ENCODE measurements at places on chromosomes 7 and 10. TPM values are rescaled to one million over a fixed set of nuclear protein-coding genes. Genes with fewer than 3 reads are reported as not detected.
A peak's percentile ranks its signal among the peaks of the same experiment; 100 is the strongest.

DNA sequence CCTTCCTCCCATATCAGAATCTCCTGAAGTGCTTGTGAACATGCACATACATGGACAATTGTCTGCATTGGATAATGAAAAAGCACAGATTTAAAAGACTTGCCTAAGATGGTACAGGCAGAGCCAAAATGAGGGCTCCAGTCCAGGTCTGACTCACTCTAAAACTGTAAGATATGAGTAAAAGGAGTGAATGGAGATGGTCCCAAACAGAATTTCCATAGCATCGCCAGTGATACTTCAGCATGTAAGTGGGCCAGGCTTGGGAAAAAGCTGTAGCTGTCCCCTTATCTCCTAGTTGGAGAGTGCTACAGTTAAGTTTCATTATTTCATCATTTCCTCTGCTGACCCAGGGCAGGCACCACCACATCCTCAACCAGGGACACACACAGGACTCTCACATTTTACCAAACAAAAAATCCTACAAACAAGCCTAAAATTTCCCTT lies 26.4 kb upstream of the IL6 start:
- peak; percentile 43 for ATAC-seq

DNA sequence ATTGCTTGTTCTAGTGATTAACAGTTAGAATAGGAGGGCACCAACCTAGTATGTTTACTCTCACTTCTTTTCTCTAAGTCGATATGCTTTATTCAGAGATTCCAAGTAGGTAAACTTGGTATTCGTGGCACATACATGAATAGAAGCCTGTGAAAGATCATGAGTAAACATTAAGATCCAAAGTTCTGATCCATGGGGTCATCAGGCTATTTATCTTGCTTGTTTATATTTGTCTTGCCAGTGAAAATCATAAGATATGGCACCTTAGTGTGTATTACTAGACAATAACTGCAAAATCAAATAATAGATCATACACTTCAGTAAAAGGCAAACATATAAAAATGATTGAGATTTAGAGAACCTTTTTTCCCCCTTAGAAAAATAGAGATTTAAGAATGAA lies 56.5 kb upstream of the LHFPL3 start:
- ATAC-seq: no peak

DNA sequence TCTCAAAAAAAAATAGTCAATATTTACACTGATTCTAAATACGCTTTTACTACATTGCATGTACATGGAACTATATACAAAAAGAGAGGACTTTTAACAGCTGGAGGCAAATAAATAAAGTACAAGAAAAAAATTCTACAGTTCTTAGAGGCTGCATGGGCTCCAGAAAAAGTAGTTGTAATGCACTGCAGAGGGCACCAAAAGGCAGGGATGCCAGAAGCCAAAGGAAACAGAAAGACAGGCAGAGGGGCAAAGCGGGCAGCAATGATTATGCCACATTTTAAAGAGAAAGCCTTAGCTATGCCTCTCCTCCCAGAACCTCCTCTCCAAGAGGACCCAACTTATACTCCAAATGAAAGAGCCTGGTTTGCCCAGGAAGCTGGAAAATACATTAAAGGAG lies 11.6 kb upstream of the ADCK2 start:
- no peak for ATAC-seq

DNA sequence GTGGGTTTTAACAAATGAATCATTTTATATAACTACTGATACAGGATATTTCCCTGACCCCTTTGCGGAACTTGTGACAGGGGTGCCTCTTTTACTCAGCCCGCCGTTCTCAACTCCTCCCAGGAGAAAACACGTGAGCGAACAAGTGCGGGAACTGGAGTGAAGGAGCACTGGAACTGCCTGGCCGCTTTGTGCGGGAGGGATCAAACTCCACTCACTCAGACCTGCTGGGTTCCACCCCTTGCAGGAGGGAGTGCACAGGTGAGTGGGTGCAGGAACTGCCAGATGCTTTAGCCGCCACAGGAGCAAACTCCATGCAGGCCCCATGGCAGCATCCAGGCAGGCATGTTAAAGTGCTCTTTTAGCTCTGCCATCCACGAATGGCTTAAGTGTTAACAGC lies 513.4 kb upstream of the GRM3 start:
- ATAC-seq: no peak

- ATAC-seq: no peak
These were observed 41.1 kb downstream of the PTPRZ1 start for GRCh38 chr7:121913947-121914675.

- no peak for ATAC-seq
These were observed 351.1 kb downstream of the ACTR3B start for GRCh38 chr7:153110606-153111005.

GRCh38 chr7:152459724-152460251 lies 24.0 kb upstream of the KMT2C start:
- no peak for ATAC-seq

- peak; percentile 87 for ATAC-seq
These were observed at the start of gene CELF2 for GRCh38 chr10:11017570-11018431. TSS of gene CELF2 (plus strand) at chr10:11017872. CDS start at chr10:11018090, 218 bp downstream.

DNA sequence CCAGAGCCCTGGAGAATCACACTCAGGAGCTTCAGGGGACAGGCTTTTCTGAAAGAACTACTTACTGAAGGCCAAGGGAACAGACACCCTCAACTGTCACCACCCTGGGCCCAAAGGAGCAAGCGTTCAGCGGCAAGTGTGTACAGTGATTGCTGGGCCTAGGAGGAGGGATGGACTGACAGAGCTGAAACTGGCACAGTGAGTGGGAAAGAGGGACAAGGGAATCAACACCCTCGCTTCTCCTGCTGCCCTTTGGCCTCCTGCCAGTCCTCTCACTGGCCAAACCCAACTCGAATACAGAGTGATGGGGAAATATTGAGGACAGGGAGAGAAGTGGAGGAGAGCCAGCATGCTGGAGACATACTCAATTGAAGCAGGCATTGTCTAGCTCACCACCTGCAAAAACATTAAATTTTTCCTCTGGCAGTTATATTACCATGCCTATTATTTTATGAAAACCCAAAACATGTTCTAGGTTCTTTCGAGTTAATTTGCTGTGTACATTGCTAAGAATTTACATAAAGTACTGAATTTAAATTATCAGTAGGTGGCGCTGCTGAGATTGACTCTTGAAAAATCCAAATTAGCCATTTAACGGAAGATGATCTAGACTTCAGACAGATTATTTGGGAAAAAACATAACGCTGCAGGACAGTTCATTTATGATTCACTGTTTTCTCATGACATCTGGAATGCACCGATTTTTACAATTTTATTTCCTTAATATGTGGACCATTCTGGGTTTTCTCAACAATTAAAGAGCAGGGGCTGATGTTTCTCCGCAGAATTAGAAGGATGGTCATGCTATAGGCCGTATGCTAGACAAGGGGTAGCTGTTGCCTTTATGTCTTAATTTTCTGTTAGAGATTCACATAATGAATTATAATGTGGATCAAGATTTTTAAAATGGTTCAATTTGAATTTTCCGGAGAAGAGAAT lies 14.7 kb upstream of the TMEM236 start:
- no peak for ATAC-seq

DNA sequence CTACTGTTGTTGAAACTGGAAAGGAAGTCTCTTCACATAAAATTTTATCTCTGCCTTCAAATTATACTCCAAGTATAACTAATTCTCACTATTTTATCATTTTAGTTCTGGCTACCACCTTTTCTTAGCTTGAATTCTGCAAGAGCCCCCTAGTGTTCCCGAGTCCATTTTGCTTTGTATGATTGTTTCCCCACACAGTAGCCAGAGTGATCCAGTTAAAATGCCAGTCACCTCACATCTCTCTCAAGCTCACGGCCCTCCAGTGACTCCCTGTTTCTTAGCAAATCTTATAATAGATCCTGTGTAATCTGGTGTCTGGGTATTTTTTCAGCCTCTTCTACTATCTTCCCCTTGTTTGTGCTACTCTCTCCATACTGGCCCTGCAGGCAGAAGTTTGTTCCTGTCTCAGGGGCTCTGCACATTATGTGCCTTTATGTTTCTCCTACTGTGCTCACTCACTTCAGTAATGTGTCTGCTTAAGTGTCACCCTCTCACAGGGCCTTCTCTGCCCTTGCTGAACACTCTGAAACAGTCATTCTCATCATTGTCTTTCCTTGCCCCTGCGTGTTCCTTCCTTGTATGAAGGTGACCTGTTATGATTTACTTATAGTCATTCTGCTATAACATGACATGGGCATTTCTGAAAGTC lies 8.9 kb downstream of the WAC start:
- ATAC-seq: no peak

DNA sequence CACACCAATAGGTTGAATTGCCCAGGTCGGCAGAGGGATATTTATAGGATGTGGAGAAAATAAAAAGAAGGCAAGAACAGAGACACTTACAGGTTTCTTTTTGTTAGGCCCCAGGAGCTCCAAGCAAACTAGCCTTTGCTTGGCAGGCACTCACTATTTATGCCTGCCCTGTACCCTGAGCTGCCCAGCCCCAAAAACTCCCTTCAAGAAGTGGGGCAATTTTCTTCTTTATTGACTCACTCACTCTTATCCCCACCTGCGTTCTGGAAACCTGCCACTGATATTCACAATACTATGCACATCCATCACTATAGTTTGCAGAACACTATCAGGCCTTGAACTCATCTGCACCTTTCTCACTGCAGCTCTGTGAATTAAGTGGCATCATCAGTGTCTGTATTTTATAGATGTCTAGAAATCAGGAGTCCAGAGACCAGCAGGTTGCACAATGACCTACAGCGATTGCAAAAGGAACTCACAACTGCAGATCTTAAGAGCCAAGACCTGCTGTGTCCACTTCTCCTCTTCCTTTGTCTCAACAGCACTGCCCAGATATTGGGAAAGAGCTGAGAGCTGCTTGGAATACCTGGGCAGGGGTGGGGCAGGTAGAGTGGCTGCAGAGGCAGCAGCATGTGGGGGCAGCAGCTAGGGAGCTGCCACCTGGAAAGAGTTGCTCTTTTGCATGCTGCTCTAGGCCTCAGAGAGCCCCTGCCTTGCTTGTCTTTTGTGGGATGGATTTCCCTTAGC lies at the start of gene SFTPD:
Gene SFTPD, minus strand, starts transcription at position 130 of the 747 bp plus-strand sequence. CDS start 2,446 bp downstream, outside the sequence.
- ATAC-seq: no peak

- ATAC-seq: no peak
These were observed 30.3 kb downstream of the TRDMT1 start for GRCh38 chr10:17171141-17171641.

DNA sequence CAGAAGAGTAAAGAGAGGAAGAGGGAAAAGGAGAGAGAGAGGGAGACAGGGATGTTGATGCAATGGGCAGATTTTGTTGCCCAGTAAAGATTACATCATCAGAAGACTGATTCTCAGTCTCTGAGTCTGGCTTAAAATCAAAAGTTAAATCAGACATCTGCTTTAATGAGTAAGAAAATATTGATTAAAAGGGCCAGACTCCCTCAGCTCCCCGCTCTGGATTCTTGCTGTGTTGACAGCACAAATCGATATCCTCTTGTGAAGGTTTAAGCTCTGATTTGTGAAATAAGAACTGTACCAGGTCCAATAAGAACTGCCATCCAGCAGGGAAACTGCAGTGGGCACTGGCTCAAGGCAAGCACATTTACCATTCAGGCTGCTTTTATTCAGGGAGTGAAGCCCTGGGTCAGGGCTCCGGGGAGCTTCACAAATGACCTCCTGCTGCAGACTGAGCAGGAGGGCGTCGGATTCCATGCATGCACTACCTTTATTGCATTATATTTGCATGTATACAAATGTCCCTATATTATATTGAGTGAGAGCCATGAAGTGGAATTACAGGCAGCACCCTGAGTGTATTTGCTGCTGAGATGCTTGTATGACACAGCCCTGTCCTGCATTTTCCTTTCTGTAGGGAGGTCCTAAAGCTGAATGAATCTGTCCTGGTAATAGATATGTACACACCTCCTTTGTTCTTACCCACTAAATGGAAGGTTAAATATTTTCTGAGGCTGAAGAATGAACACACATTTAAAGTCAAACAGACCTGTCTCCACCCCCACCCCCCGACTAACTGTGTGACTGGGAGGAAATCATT lies 401.5 kb downstream of the REEP3 start:
- no peak for ATAC-seq

DNA sequence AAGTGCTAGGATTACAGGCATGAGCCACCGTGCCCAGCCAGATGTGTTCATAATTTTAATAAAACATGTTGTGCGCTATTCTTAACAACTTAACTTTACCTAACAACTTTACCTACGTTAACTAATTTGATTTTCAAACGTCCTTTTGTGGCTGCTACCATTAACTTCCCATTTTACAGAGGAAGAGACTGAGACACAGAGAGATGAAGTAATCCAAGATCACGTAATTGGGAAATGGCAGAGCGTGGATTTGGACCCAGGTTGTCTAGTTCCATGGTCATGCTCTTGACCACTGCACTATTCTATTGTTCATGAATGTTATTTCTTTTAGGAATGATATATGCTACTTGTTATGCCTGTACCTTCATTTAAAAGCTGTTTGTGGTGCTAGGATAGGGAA lies 80.3 kb upstream of the MTPN start:
- no peak for ATAC-seq

GRCh38 chr10:47087667-47088066 lies 176.4 kb downstream of the PTPN20 start:
- ATAC-seq: no peak

- ATAC-seq: no peak
These were observed 168.0 kb downstream of the ZNF438 start for GRCh38 chr10:30863516-30864210.

- ATAC-seq: no peak
These were observed 10.3 kb downstream of the PWWP2B start for GRCh38 chr10:132407243-132407746.

GRCh38 chr7:98562381-98562823 lies 54.7 kb upstream of the NPTX2 start:
- no peak for ATAC-seq

DNA sequence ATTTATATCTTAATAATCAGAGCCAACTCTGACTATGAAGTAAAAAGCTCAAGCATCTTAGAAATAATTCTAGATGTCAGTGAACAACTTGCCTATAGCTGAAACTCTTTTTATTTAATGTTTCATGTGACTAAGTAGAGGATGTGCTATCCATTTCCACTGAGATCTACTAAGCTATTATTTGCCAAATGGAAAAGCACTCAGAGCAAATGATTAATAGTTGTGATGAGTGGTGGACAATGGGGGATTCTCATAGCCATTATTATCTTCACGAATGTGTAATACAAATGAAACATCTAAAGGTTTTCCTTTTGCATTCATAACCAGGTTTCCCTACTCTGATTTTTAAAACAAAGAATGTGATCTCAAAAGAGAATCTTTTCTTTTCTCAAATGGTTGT lies 126.6 kb upstream of the GNAI1 start:
- ATAC-seq: no peak

DNA sequence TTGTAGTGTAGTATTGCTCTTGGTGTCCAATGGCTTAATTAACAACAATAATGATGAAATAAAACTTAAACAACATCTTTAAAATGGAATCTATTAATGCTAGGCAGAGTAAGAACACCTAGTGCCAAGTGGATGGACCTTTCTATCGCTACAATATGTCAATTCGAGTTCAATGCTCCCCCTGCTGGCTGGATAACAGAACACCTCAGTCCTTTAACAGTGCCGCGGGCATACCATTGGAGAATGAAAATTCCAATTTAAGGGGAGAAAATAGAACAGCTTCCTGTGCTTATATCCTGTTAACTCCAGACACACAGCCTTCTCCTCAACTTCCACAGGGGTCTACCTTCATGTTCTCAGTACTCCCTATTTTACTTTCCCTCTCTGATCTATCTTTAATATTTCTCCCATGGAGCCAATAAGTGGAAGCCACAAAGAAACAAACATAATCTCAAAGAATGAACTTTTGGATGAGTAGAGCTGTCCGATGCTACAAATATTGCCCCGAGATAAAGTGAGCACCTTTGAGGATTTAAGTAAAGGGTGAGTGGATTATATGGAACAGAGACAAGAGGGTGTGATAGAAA lies 41.4 kb downstream of the COL1A2 start:
- peak; percentile 74 for ATAC-seq

IFT22 gene
- total RNA-seq: 40.8 TPM

AGFG2 gene
- total RNA-seq: 40.3 TPM

ZNF239 gene
- total RNA-seq: 14.1 TPM

PURB gene
- total RNA-seq: 35.0 TPM

ERV3-1 gene
- total RNA-seq: 5.6 TPM

LRRC17 gene
- 7.6 TPM for total RNA-seq

Measured in gastroesophageal sphincter (tissue), 4 donors.